ENCODE measurements at places on chromosomes 12 and 14.

DNA sequence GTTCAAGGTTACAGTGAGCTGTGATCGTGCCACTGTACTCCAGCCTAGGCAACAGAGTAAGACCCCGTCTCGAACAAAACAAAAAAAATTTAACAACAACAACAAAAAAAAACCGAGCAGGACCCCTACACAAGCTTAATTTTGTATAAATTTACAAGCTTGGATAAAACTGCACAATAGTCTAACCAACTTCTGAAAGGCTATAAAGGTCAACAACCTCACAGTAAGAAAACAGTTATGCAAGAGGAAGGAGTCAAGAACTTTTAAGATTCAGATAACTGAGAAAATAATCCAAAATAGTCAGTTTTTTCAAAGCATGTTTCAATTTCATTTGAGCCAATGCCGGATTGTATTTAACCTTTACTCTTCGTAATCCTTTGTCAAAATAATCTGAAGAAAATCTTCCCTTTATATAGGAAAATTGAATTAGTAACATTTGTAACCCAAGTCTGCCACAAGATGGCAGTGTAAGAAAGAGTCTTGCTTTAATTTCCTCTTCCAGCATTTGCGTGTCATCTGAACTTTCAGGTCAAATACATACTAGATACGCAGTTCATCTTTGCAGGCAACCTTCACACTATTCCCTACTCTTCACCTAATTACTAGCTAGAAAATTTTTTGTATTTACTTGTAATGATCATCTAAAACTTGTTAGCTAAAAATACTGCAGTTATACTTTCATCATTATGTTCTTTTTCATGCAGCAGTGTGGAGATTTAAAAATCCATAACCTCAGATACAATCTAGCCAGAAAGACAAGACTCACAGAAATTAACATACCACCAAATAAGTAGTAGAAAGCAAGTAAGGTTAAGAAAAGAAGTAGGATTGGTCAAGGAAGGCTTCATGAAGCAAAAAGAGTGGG lies 5.8 kb downstream of the CCNB1IP1 start:
- DNase-seq = peak; percentile 80

DNA sequence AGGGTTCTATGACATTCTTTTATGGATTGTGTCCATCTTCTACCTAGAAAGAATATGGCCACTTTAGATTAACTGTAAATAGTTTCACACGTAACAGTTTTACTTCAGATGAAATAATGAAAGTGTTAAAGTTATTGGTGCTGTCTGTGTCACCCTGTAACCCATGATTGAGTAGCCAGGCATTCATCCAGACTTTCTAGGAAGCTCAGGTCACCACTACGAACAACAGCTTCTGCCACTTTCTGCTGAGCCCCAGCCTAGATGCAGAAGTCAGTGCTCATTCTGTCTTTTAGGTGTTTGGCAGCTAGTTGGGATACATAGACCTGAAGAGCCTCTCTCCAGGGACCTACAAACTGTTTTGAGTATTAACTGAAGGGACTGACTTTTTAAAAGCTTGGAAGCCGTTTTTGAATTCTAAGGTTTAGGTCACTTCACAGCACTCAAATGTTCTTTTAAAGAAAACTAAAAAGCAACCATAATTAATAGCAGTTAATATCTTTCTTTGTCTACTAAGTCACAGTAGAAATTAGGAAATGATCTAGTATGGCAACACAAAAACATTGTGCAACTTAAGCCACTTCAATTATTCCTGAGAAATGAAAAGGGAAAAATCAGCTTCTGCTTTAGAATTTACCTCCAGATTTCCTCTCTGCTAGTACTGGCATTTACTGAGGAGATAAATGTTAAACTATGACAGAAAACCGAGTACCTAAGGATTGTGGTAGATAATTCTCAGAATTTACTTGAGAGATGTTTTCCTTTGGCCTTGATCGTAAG lies 266.9 kb downstream of the CCDC91 start:
- no peak for DNase-seq

GRCh38 chr14:32667287-32667686 lies 271.4 kb upstream of the NPAS3 start:
- DNase-seq = no peak

GRCh38 chr12:3973973-3974644 lies 100.9 kb upstream of the PARP11 start:
- DNase-seq = no peak

DNA sequence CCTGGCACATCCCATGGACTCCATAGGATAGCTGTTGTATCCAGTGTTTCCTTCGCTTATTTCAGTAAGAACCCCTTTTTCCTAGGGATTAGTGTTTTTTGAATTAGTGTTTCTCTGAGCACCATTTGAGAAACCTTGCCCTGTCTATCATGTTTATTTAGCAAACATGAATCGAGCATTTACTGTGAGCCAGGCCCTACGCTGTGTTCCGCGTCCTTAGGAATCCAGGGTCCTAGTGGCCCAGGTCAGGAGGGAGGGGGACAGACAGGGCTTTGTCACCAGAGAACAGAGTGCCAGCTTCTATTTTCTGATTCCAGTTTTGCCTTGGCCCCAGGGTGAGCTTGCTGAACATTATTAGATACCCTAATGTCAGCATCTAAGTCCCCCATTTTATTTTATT lies 2.5 kb downstream of the TEAD4 start:
- DNase-seq = no peak

DNA sequence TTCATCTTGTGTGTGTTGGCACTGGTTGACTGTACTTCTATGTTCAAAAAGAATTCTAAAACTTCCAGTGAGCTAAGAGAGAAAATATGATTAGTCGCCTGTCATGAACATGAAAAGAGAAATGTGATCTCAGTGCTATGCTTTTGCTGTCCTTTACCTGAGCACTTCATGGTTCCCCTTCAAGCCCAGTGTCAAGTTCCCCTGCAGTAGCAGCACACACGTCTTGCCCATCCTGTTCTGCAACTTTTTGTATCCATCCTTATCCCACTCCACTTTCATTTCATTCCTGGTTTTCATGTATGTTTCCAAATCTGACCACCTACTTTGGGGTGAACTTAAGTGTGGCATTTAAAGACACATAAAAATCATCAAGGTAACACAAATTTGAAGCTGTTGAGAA lies 848.0 kb upstream of the USP15 start:
- no peak for DNase-seq

GRCh38 chr14:60658211-60658690 lies 9.0 kb upstream of the SIX1 start:
- no peak for DNase-seq

Measured in cardiac fibroblast (primary cell).